Left ventricle myocardium superior (tissue), 1 donor: ENCODE measurements at places on chromosomes 3 and 15. TPM values are rescaled to one million over a fixed set of nuclear protein-coding genes. Genes with fewer than 3 reads are reported as not detected.
A peak's percentile ranks its signal among the peaks of the same experiment; 100 is the strongest.

NPAP1 gene
- not detected for total RNA-seq

MUSTN1 gene
- total RNA-seq: 10.9 TPM

- peak; percentile 83 for DNase-seq
These were observed at the start of gene DIS3L for GRCh38 chr15:66293419-66294156. Gene DIS3L, plus strand, starts transcription at chr15:66293568. Its CDS starts 29 bp downstream, at chr15:66293597.

GRCh38 chr3:130558366-130558765 is 41.4 kb downstream of the COL6A6 start:
- DNase-seq: no peak

DNA sequence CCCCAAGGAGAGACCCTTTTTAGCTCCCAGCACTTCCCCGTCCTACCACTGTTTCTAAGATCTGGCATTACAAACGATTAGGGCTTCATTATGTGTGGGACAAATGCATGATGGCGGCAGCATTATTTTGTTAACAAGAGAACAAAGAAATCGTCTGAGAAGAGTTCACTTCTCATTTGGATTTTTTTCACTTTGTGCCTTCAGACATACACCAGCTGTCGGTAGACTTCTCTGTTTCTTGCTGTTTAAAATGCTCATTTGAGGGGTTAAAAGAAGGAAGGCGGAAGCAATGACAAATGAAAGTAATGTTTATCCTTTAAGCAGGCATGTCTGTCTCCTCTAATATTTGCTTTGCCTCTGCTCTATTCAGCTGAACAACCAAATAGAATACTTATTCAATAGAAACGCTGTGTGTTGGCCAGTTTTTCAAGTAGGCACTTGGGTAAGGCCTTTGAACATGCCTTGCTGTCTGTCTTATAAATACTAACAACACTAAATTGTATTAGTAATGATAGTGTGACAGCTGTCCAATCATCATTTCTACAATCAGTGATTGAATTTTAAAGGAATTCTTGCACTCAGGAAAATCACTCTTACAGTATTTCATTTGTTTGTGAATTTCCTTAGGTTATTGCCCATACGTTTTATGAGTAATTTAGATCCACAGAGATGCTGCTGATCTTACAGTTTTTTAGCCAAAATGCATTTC is 382.4 kb downstream of the IL5RA start:
- DNase-seq: no peak

GRCh38 chr15:90151989-90152645 is 49.0 kb upstream of the SEMA4B start:
- DNase-seq: peak; percentile 61
